ENCODE measurements at places on chromosomes 1 and 21.

- DNase-seq: no peak
Measured at GRCh38 chr1:223479261-223479660, 86.0 kb downstream of the CCDC185 start.

GRCh38 chr21:16071761-16072160 lies 342.0 kb downstream of the USP25 start:
- DNase-seq: no peak

DNA sequence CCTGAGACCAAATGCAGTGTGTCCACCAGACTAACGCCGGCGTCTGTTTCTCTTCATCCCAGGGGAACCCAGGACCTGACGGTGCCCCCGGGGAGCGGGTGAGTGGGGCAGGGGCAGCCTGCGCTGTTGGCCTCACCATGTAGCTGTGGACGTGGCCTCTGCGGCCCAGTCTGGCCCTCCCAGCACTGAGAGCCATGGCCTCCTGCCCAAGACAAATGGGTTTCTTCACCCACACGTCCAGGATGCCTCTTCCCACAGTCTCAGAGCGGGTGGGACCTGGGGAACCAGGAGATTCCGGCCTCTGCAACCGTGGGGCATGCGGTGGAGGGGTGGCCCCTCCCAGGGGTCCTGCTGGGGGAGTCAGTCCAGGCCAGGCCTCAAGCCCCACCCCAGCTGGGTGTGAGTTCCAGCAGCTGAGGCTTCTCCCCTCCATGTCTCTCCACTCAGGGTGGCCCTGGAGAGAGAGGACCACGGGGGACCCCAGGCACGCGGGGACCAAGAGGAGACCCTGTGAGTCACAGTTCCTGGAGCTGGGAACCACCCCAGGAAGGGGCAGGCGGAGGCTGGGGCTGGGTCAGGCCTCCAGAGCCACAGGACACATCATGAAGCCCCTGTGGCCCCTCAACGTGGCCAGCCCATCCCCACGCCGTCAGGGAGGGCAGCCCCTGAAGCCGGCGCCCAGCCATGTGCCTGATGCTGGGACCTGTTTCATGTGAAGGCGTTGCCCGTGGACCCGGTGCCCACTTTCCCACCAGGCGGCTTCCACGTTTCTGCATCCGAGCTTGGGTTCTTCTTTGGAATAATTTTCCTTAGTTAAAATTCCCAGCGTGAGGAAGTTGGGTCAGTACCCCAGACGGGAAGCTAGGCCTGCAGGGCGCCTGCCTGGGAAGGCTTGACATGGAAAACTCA lies 11.0 kb downstream of the COL6A1 start:
- DNase-seq: no peak

DNA sequence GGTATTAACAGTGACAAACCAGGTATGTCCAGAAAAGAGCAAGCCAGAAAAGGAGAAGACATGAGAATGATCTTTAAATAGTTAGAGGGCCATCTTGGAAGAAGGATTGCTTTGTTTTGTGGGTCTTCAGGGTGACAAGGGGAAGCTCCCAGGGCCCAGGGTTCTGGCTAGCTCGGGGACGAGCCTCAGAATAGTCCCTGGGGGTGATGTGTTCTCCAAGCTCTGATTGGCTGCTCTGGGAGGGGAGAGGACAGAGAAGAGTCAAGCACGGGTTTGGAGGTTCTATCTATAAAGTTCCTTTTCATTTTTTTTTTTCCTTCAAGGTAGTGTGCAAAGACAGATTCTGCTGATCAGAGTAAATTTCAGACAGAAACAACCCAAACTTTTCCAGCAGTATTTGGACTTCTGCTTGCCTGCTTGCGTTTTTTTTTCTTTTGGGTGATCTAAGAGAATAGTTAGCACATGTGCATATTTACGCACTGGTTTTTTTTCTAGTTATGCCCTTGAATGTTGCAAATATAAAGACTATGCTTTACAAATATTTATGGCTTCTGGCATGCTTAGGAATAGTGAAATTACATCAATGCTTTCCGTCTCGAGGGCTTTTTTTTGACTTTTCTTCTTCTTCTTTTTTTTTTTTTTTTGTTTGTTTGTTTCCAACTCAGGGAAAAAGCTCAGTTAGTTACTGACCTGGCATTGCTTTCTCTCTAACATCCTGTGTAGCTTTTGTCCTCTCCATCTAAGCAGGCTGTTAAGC lies 59.7 kb downstream of the ROR1 start:
- no peak for DNase-seq

DNA sequence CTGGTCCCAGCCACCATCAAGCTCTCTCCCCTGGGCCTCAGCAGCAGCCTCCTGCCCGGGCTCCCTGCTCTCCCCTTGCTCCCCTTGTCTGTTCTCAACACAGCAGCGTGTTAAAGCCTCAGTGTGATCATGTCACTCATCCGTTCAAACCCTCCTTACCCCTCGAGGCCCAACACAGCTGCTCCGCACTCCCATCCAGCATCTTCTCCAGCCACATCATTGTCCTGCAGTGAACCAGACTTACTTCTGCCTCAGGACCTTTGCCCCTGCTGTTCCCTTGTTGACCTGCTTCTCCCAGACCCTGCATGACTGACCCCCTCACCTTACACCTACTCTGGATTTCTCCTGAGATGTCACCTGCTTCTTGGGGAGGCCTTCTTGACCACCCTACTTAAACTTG lies 13.3 kb downstream of the CDK18 start:
- DNase-seq: no peak

GRCh38 chr1:230356869-230357794 lies 69.0 kb downstream of the PGBD5 start:
- no peak for DNase-seq

DNA sequence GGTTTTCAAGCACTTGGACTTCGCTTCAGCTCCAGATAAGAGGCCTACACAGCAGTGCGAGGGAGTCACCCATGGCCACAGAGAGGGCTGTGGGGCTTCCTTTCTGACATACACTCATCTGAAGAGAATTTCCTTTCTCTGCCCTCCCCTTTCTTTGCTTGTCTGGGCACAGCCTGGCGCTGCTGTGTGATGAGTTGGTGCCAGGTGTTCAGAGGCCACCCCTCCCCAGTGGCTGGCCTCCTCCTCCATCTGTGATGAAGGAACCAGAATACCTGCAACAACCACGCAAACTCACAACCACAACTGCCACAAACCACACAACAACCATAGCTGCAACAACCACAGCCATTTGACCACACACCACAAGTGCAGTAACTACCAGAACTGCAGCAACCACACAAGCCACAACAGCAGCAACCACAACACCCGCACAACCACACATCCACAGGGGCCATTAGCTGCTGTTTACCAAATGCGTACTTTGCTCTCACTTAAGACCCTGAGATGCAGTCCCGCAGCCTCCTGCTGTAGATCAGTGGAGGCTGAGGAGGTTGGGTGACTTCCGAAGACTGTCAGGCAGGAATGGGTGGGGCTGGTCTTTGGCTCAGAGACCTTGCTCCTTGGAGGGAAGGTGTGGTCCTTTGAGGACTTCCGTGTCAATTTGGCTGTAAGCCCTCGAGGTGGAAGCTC lies 71.1 kb downstream of the IER5 start:
- DNase-seq: no peak

GRCh38 chr21:36704281-36704957 lies 5.5 kb downstream of the SIM2 start:
- DNase-seq: no peak

DNA sequence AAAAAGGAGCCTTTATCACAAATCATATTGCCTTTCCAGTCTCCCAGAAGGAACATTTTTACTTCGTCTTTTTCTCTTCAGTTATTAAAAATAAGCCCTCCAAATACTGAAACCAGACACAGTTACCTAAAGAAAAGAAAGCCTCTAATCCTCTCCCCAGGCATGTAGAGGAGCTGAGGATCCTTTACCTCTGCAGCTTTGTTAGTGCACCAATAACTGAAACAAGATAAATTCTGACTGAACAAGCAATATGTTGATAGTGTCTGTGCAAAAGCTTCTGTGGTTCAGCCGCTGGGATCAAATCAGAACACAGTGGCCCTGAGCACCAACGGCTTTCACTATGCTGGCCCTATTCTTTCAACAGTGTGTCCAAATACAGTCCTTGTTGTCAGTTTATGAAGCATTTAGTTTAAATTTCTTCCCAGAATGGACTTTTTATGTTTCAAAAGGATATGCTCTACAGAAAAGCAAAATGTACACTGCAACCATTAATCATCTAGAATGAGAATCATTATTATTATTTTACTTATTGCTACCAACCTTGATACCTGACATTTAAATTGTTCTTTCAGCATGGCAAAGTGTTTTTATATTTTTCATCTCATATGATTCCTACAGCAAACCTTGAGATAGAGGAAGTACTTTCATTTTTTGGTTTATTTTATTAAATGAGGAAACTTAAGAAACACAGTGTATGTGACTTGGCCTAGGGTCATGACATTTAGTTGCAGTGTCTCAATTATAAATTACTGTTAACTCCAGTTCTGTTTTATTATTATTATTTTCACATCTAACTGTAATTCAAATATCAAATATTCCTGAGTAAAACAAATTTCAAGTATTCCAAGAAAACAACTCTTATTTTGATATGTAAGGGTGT lies 217.9 kb downstream of the NEGR1 start:
- DNase-seq: no peak

GRCh38 chr21:35438643-35439404 lies 389.7 kb upstream of the RUNX1 start:
- no peak for DNase-seq

DNA sequence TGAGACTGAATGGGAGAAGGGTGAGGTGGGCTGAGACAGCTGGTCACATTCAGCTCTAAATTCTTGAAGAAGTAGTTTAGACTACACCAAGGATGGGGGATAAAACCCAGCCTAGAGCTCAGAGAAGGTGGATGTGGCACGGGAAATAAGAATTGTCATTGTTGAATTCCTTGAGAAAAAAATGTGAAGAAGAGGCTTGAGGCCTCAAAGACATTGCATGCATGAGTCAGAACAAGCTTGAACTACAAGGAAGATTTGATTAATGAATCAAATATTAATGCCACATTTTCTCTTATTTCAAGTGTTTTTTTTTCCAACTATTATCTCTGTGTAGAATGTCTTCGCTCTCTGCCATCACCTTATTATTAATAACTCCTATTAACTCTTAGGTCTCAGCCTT lies 58.9 kb downstream of the MAP3K7CL start:
- DNase-seq: no peak

All from NCI-H460 (cell line).